ENCODE measurements at places on chromosomes 3 and 15. TPM values are rescaled to one million over a fixed set of nuclear protein-coding genes. Genes with fewer than 3 reads are reported as not detected.

DNA sequence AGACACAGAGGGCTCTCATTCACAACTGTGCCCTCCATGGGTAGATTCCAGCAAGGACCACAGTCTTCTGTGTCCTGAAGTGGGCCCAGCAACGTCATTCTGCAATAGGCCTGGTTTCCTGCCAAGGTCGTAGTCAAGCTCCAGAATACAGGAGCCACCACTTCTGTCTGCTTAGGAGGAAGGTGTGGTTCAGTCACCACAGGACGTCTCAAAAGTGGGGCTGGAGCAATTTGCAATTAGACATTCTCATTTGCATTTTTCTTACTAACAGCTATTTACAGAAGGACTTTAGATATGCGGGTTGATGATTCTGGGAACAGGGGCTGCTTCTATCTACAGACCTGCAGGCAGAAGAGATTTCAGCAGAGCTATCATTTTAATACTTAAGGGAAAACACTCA, 58.7 kb upstream of the MYRIP start:
- DNase-seq: no peak

FEZF2 gene
- not detected for total RNA-seq

GRCh38 chr15:90097475-90097874, 4.8 kb downstream of the IDH2 start:
- no peak for DNase-seq

- no peak for DNase-seq
These were observed 4.5 kb downstream of the CFAP44 start for GRCh38 chr3:113436809-113437208.

DNA sequence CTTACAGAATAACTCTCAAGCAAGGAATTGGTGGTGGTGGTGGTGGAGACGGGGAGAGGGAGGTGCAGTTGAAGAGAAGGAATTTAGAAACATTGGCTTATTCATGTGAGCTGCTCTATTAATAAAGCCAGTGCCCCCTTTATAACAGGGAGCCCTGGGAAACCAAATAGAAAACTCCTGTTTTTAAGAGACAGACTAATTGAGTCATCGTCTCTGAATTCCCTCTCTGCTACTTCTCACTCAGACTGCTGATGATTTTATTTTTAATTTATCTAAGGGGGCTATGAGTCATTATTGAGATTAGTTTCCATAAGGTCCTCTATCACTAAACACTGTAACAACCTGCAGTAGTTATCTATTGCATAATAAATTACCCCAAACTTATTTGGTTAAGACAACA, 145.9 kb upstream of the GALNT15 start:
- no peak for DNase-seq
